ENCODE measurements at places on chromosomes 6 and 20.

DNA sequence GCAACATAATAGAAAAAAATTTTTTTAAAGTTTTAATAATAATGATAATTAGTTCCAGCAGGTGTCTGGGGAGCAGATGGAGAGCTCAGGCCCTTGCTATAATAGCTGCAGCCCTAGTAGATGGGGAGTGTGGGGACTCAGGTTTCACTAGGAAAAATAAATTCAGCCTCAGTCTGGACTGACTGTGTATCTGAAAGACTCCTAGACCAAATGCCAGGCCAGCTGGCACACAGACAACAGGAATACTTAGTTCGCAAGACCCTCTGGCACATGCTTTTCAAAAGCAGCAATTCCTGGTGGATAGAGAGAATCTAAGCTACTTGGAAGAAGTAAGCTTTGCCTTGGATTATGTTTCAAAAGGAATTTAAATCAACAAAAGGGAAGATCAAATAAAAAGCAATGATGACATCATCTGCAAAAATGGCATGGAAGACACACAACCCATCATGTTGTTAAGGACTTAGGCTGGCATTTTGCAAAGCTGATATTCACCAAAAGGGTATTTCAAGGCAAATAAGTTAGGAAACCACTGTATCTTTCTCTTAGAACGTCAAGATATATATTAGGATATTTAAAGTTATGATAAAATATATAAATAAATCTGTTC lies 107.8 kb downstream of the RNGTT start:
- no peak for DNase-seq

DNA sequence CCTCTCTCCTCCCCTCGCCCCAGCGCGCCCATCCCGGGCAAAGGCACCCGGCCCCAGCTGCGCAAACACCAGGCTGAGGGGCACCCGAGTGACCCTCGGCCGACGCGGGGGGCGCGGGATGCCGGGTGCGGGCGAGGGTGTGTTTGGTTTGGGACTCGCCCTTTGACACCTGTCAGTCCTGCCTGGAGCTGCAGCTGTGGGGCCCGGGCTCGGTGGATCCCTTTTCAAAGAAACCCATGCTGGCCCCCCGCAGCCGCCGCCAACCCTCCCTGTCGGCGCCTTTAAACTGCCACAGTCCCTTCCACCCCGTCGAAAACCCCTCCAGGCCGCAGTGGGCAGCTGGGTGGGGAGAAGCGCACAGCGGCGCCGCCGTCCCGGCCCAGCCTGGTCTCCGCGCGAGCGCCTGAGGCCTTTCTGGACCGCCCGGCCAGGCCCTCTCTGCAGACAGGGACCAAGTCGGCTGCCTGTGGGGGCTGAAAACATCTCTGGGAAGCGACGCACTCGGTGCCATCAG lies 5.5 kb downstream of the FOXQ1 start:
- DNase-seq, result no peak

DNA sequence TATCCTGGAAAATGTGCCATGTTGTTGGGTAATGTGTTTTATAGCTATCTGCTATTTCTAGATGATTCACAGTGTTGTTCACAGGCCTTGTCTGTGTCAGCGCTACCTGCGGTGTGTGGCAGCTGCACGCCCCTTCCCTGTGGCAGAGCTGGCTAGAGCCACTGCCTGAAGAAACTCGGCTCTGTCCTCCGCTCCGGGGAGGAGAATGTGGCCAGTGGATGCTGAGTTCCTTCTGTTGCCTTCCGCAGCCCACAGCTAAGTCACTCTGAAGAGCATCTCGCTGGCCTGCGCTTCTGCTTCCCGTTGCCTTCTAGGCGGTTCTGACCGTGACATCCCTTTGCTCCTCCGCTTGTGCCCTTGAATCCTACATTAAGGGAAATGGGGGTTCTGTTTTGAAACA lies 135.1 kb downstream of the PLG start:
- no peak for DNase-seq

GRCh38 chr6:139568151-139568955 lies 193.9 kb upstream of the CITED2 start:
- DNase-seq, result no peak

DNA sequence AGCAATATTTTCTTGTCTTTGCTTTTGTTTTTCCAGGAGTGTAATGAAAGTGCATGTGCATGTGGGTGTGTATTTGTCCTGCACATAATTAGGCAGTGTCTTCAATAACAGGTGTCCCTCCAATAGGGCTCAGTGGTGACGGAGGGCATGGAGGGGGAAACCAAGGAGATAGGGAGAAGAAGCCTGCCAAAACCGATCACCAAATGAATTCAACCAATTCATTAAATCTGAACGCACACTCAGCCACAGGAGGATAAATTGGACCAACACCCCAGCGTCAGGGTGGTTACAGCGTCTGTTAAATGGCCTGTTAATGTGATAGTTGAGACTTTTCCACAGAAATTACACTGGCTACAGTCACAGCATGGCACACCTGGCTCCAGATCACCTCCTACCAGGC lies 527.6 kb downstream of the CD83 start:
- no peak for DNase-seq

GRCh38 chr6:106729841-106730240 lies 100.5 kb downstream of the QRSL1 start:
- no peak for DNase-seq
